D341Med (cell line): ENCODE measurements at places on chromosomes 16 and 17.

DNA sequence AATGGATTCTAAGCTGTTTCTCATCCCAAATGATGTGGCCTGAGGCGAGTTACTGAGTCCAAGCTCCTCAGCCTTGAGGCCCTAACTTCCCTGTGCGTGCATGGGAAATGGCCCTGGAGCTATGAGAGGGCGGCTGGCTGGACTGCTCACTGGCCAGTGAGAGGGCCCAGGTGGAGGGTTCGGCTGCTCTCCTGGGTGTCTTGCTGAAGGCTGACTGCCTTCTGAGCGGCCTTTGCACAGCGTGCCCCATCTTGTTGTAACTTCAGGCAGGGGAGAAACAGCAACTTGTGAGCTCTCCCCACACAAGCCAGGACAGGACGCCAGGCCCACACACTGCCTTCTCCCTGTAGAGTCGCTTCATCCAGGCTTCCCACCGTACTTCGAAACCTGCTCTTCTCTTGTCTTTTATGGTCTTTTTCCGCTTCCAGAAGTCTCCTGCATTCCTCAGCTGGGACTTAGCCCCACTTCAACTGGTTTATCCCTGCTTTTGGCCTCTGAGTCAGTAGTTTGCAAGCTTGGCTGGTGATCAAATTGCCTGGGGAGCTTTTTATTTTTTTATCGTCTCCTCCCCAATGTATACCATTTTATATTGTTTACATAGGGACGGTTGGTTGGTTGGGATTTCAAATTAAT lies 13.3 kb downstream of the CDH3 start:
- no peak for DNase-seq

GRCh38 chr17:67359960-67360791 lies 6.2 kb downstream of the PSMD12 start:
- peak; percentile 77 for DNase-seq

DNA sequence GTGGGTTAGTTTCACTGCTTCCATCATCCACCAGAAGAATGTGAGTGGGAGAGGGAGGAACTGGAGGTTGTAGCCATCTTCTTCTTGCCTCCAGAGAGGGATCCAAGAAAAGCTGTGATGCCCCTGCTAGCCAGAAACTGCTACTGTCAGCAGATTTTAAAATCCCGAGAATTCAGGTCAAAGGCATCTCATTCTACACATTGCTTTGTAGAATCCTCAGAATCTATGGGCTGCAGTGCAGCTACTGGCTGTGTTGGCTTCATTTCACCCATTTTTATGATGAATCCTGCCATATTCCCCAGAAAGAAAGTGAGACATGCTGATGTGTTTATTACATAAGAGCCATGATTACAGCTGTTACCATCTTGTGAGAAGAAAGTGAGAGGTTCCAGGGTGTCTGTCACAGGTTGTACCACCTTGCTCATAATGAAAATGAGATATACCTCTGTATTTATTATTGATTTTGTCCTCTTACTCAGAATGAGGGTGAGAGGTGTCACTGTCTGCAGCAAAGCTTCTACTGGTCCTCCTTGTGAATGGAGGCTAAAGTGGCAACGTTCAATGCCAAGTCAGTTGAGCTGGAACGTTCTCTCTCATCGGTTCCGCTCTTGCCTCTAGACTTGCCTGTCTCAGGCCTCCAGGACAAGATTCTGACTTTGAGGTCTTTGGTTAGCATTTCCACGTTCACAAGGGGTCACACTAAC lies 50.1 kb upstream of the MYH10 start:
- DNase-seq = no peak

DNA sequence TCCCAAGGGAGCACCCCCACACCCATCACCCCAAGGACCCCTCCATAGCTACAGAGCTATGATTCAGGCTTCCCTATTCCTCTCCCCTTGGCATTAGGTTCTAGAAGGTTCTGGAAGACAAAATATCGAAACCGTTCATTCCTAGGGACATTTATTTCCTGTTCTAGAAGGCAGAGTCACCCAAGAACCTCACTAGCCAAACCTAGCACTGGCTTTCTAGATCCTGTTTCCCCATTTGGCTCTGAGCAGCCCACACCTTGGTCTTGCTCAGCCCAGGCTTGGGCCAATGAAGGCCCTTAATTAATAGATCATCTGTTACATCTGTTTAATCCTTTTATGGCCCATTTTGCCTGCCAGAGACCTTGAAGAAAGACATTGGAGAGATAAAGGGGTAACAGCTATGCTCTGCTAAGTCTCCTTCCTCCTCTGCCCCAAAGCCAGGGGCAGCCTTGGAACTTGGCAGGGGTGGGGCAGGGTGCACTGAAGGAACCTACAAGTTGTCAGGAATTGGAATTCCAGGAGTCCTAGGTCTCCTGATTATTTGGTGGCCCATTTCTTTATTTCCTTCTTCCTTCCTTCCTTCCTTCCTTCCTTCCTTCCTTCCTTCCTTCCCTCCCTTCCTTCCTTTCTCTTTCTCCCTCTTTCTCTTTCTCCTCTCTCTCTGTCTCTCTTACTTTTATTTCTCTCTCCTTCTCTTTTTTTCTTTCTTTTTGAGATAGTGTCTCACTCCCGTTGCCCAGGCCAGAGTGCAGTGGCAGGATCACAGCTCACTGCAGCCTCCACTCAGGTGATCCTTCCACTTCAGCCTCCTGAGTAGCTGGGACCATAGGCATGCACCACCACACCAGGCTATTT lies 8.7 kb upstream of the FZD2 start:
- no peak for DNase-seq

- DNase-seq = no peak
Observed at GRCh38 chr16:9545522-9546437, 454.3 kb downstream of the HAPSTR1 start.

GRCh38 chr17:2082003-2082781 lies 27.3 kb downstream of the HIC1 start:
- DNase-seq = no peak

DNA sequence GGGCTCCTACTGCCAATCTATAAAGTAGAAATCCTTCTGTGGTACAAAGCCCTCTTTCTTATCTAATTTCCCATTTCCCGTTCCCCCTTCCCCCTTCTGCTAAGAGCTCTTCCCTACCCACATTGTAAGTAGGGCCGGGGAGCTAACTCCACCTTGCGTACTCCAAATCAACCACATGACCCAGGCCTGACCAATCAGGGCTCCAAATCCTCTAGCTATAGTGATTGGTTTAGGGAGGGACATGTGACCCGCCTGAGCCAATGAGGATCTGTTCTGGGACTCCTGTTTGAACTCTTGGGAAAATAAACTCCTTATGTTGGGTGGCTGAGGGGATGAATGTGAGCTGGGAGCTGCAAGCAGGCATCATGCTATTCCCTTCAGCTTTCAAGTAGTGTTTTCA lies 40.9 kb upstream of the MEOX1 start:
- peak; percentile 58 for DNase-seq

DNA sequence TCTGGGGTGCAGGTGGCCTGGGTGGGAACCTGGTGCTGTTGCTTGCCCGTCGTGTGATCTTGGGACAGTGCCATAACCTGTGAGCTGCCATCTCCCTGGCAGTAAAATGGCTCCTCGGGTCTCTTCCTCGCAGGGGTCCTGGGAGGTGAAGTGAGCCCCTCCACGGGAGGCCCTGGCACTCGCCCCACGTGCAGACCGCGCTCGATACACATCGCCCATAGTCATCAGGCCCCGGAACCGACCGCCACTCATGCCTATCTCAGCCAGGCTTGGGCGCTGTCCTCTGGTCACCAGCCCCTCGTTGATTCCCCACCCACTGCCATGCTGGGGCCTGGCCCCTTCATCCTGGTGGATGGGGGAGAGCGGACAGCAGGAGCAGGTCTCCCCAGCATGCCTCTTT lies 21.5 kb upstream of the OSGIN1 start:
- no peak for DNase-seq

DNA sequence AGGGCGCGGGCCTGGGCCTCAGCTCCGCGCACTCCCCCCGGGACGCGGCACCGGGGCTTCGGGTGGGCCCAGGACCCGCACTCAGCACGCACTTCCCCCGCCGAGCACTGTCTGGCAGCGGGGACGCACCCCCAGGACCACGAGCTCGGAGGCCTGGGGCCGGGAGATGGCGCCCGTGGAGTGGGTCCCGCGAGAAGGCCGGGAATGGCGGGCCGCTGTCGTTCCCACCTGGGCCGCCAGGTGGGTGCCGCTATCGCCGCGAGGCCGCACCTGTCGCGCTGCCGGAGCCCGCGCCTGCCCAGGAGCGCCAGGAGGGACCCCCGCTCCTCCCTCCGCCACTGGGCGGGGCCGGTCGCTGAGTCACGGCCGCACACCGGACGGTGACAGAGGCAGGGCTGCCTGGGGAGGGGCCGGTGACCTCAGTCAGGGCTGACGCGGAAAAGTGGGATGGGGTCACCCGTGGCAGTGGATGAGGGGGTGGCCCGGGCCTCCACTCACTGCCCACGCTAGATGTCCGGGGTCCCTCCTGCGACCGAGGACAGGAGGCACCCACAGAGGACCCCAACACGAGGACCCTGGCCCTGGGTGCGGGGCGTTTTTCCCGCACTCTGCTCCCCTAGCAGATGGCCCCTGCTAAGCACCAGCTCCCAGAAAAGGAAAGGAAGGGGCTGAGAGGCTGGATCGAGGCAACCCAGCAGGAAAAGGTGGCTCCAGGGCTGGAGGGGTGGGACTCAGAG lies 6.9 kb upstream of the ACTG1 start:
- DNase-seq = no peak

GRCh38 chr16:23504453-23505179 lies 5.7 kb downstream of the GGA2 start:
- no peak for DNase-seq

DNA sequence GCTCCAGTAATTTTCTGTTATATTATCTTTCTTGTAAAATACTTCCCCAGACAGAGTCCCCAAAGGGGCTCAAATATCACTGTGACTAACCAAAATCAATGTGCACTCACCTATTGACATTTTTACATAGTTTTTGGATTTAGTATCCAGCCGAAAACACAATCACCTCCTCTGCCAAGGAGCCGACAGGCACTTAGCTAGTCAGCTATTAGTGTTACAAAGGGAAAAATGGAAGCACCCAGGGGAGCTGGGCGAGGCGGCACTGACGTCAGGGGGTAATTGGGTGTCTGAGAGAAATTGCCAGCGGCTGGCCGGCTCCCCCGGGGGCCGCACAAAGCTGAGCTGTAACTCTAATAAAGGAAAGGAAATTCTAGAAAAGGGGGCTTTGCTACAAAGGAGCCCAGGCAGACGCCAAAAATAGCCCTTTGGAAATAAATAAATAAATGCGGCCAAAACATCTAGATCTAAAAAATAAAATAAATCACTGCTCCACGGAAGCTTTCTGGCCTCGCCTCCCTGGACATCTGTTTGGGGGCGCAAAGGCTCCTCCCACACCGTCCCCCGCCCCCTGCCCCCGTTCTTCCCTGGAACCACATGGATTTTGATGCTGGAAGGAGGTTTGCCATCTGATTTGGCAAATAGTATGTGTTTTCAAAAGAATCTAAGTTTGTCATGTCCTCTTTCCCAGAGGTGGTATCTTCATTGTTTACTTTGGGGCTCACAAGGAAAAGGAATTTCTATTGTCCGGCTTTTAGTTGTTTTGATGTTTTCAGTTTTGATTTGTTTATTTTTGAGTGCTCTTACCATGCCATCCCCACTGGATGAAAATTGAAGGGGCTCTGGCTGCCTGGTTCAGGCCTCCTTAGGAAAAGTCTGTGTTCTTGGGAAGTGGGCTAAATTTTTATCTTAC lies 156.7 kb downstream of the ZNF423 start:
- no peak for DNase-seq

GRCh38 chr17:17641621-17642409 lies 39.4 kb upstream of the RAI1 start:
- peak; percentile 68 for DNase-seq

- DNase-seq = no peak
Observed at GRCh38 chr17:80501741-80502577, 25.6 kb upstream of the NPTX1 start.
